Left lobe of liver (tissue), 2 donors: ENCODE measurements at places on chromosomes 5 and 9.
A peak's percentile ranks its signal among the peaks of the same experiment; 100 is the strongest.

GRCh38 chr9:136629879-136630661 lies 32.6 kb upstream of the EGFL7 start:
- peak; percentile 69 for DNase-seq

DNA sequence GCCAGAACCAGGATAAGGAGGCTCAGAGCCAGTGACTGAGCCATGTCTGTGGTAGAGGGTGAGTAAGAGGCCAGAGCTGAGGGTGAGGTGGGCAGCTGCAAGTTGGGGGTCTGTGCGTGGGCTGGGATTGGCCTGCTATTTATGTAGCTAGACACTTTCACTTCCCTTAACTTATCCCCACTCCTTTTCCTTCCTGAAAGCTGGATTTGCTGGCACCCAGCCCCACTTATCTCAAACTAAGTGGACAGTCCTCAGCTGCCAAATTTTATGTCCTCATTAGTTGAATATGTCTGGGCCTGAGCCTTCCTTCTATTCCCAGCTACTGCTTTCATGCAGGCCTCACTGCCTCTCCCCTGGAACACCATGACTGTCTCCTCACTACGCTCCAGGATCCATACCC lies at the start of gene CCL21:
TSS of gene CCL21 (minus strand) at position 114 of the 400 bp plus-strand sequence. CDS start at position 44, 70 bp downstream.
- peak; percentile 59 for DNase-seq

- no peak for DNase-seq
Observed at GRCh38 chr5:88955403-88955802, 72.4 kb upstream of the MEF2C start.

GRCh38 chr5:52554293-52554692 lies 233.4 kb upstream of the ITGA1 start:
- no peak for DNase-seq

DNA sequence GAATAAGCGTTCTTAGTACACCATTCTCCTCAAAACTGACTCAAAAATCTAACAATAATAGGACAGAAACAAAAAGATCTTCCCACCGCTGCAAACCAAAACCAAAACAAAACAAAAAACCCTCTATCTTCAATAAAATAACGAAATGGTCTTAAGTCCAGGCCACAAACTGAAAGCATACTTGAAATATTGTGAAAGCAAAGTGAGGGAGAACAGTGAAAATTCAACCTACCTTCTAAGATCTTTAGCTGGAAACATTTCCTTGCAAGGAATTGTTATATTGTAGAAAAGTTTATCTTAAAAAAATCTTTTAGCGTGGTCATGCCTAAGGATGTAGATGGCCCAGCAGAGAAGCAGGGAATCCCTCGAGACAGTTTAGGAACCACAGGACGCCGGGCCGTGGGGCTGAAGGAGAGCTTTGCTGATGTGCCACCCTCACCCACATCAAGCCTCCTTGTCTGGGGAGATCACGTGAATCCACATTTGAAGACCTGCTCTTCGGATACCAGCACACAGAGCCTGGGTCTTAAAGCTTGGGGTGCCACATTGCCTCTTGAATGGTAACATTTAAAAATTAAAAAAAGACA lies 27.8 kb upstream of the LVRN start:
- no peak for DNase-seq

GRCh38 chr5:157285310-157286035 lies 19.6 kb downstream of the CYFIP2 start:
- no peak for DNase-seq

DNA sequence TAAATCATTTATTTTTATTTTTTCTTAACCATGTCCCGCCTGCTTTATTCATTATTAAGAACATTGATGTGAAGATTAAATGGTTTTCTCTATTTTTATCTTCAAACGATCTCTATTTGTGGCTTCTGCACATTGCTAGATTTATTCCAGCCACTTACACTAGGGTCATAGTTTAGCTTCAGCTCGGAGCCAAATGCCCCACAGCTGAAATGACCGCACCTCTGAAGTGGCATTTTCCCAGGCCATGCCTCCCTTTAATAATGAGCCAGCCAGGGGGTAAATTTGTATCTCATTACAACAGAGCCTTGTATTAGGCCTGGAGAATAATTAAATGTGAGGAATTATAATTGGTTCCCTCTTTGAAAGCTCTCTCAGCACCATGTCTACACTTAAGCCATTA lies 89.4 kb downstream of the DOCK8 start:
- no peak for DNase-seq

DNA sequence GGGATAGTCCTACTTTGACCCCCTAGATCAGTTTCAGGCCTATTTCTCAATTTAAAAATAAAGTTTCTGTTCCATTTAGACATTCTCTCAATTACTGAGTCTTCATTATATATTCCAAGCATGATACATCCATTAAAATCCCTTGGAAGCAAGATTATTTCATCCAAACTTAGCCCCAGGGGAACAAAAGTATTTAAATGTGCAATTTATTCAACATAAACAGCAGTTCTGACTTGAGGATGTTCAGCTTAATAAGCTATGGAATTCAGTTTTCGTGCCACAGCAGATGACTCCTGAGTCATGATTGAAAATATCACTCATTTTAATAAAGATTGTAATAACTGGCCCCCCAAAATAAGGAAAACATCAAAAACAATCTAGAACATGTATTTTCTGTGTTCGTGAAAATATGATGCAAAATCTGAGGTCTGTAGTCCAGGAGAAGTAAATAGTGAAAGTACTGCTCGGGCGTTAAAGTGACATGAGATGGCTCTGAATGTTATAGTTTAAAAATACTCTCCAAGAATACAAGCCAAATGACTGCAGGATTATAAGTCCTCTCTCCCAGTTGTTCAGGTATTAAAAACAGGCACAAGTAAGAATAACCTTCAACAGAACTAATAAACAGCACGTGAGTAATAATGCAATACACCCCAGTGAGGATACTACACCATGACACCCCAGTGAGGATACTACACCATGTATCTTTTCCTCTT lies 67.1 kb downstream of the RETREG1 start:
- no peak for DNase-seq

DNA sequence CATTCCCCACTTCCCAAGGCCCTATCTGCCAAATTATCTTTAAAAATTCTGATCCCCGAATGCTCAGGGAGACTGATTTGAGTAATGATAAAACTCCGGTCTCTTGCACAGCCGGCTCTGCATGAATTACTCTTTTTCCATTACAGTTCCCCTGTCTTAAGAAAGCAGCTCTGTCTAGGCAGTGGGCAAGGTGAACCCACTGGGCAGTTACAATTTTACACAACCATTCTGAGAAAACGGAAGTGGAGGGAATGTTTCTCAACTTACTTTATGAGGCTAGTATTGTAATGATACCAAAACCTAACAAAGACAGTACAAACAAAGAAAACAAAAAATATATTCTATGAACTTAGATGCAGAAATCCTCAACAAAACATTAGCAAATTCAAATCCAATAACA lies 100.0 kb downstream of the MCTP1 start:
- no peak for DNase-seq

GRCh38 chr9:93680443-93681268 lies 104.3 kb downstream of the PHF2 start:
- peak; percentile 44 for DNase-seq

DNA sequence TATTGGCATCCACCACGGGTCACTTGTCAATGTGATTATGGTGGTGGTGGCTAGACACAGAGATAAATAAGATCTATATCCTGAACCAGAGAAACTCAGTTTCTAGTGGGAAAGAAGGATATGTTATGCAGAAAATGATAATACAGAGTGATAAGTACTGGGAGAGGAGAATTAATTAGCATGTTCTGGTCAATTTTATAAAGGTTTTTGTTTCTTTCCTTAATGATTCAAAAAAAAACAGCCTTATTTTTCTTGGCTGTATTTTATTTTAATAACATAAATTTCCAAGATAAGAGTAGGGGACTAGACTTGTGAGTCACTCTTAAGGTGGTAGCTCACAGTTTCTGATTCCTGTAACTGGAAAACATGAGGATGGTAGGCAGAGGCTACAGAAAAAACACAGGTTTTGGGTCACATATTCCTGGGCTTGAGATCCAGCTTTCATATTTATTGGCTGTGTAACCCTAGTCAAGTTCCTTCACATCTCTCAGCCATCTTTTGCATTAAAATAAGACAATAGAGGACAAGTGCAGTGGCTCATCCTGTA lies 350.3 kb upstream of the RPS23 start:
- no peak for DNase-seq

DNA sequence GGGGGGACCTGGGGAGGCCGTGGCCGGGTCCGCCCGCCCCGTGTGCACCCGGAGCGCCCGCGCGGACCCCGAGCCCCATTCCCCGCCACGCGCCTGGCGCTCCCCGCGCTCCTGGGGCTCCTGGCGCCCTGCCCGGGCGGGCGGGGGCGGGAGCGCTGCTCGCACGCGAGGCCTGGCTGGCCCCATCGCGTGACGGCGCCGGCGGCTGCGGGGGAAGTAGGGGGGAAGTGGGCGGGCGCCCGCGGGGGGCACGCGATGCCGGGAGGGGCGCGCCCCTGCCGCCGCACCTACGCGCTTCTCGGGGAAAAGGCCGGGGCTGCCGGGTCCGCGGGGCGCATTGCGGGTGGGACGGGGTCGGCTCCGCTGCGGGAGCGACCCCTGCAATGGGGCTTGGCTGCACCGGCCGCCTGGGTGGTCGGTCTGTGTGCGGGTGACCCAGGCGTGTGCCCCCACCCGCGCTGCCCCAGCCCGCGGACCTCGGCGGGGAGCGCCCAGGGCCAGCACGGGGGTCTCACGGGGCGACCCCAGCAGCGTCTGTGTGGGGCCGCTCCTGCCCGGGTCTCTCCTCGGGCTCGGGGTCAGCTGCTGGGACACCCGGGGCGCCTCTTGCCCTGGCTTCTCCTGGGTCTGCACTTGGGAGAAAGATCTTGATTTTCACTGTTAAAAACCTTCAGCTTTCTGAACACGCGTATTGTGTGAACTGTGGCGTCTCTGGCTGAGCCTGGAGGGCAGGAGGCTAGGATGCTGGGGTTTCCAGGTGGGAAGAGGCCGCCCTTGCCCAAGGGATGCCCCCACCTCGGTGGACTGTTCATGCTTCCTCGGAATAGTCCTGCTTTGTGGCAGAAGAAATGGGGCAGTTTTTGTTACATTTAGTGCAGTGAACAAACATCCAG lies 52.4 kb downstream of the AHRR start:
- peak; percentile 35 for DNase-seq

GRCh38 chr5:151904909-151905308 lies 19.7 kb downstream of the GLRA1 start:
- DNase-seq: no peak
